Hindlimb muscle (tissue), 1 donor: ENCODE measurements at places on chromosomes 7 and 10. TPM values are rescaled to one million over a fixed set of nuclear protein-coding genes. Genes with fewer than 3 reads are reported as not detected.

PRKCQ gene
- 22.7 TPM for polyA plus RNA-seq

DOCK4 gene
- polyA plus RNA-seq: 10.6 TPM

OAT gene
- 50.8 TPM for polyA plus RNA-seq

LIPM gene
- polyA plus RNA-seq: not detected

FUOM gene
- 5.4 TPM for polyA plus RNA-seq

MYO3A gene
- polyA plus RNA-seq: 0.83 TPM

CHRM2 gene
- polyA plus RNA-seq: 0.12 TPM

OR2A42 gene
- polyA plus RNA-seq: 0.53 TPM

GIMAP4 gene
- polyA plus RNA-seq: 18.7 TPM

PTEN gene
- 37.0 TPM for polyA plus RNA-seq

PSD gene
- polyA plus RNA-seq: 4.9 TPM

RASA4B gene
- polyA plus RNA-seq: 37.1 TPM

TUBAL3 gene
- polyA plus RNA-seq: not detected

ECD gene
- 20.4 TPM for polyA plus RNA-seq

TFPI2 gene
- 1.8 TPM for polyA plus RNA-seq

ZP3 gene
- polyA plus RNA-seq: 1.2 TPM

OR6V1 gene
- not detected for polyA plus RNA-seq

CCL24 gene
- polyA plus RNA-seq: not detected

VIM gene
- 2,993 TPM for polyA plus RNA-seq

HMX3 gene
- polyA plus RNA-seq: not detected

PMS2 gene
- polyA plus RNA-seq: 10.6 TPM

IFIT1B gene
- 0.25 TPM for polyA plus RNA-seq

MLXIPL gene
- 1.7 TPM for polyA plus RNA-seq

MUC3A gene
- 0.10 TPM for polyA plus RNA-seq

HHEX gene
- 8.1 TPM for polyA plus RNA-seq

C7orf33 gene
- polyA plus RNA-seq: 1.5 TPM

VSTM2A gene
- not detected for polyA plus RNA-seq

GATA3 gene
- 1.0 TPM for polyA plus RNA-seq

GAD2 gene
- not detected for polyA plus RNA-seq

MRC1 gene
- polyA plus RNA-seq: 13.7 TPM

CALML3 gene
- 0.45 TPM for polyA plus RNA-seq

NMT2 gene
- 15.9 TPM for polyA plus RNA-seq

ELFN1 gene
- polyA plus RNA-seq: 6.7 TPM

GPR85 gene
- 1.5 TPM for polyA plus RNA-seq

HERC4 gene
- 31.9 TPM for polyA plus RNA-seq

ZC3HAV1L gene
- 16.2 TPM for polyA plus RNA-seq

ZNF92 gene
- polyA plus RNA-seq: 7.4 TPM

PTTG1IP2 gene
- polyA plus RNA-seq: not detected

TRIL gene
- 21.7 TPM for polyA plus RNA-seq

FZD8 gene
- polyA plus RNA-seq: 24.5 TPM

BICC1 gene
- 14.9 TPM for polyA plus RNA-seq

SUN3 gene
- polyA plus RNA-seq: not detected

OTUD1 gene
- polyA plus RNA-seq: 29.7 TPM
